ENCODE measurements at places on chromosomes 7 and 10.

DNA sequence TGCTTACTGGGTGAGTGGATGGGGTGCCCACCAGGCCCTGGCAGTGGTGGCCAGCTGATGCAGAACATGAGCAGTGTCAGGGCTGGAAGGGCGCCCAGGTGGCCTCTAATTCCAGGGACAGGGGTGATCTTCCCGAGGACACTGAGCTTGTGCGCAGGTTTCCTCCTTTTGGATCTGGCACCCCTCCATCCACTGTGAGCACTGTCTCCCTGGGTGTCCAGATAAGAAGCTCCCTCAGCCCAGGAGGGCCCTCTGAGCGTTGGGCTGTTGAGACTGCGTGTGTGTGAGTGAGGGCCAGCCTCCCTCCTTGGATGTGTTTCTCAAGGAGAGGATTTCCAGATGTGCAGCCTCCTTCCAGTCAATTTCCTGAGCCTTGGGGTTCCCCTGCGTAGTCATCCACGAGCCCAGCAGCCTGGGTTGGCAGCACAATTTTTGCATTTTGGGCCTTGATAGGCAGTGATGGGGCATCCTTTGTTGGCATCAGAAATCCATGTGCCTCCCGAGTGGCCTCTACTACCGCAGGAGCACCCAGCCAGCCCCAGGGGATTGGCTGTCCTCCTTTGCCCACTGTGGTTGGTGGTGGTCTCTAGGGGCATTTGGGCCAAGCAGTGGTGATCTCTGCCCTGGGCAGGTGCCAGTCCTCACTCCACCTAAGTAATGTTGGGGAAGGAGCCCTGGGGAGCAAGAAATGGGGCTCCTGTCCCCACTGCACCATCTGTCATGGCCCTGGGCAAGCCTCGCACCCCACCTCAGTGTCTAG, 20.9 kb upstream of the BTBD16 start:
- no peak for DNase-seq

GRCh38 chr10:98470850-98471249, 24.1 kb upstream of the HPS1 start:
- DNase-seq: no peak

GRCh38 chr10:13665516-13666262, 78.9 kb downstream of the PRPF18 start:
- DNase-seq: no peak

GRCh38 chr10:132372516-132373095, 24.4 kb upstream of the PWWP2B start:
- DNase-seq: no peak

DNA sequence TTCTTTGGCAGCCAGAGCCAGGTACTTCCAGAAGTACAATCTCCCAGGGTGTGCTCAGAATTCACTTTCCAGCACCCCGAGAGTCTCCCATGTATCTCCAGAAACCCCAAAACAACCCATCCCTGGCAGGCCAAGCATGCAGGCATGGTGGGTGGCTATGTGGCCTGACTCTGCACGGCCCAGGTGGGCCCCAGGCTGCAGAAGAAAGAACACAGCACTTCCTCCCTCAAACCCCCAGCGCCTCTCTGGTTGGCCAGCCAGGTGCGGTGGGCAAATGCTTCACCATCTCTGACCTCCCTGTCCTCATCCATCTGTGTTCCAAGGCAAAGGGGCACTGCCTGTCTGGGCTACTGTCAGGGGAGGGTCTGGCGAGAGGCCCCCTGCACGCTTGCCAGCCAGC, 100.3 kb downstream of the MKI67 start:
- DNase-seq: no peak

DNA sequence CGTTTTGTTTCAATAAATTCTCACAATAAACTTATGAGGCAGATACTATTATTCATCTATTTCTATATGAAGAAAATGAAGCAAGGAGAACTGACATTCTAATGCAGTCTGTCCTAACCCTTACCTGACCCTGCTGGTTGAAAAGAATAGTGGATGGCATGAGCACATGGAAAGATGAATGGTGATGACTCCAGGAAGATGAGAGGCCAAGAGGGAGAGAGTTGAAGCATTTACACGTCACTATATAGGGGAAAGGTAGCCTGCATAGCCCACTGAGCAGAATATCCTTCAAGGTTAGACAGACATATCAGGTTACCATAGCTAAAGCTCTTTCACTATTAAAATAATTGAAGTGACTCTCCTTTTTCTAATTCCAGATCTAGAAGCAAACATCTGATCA, 163.9 kb upstream of the CDK1 start:
- DNase-seq: no peak

DNA sequence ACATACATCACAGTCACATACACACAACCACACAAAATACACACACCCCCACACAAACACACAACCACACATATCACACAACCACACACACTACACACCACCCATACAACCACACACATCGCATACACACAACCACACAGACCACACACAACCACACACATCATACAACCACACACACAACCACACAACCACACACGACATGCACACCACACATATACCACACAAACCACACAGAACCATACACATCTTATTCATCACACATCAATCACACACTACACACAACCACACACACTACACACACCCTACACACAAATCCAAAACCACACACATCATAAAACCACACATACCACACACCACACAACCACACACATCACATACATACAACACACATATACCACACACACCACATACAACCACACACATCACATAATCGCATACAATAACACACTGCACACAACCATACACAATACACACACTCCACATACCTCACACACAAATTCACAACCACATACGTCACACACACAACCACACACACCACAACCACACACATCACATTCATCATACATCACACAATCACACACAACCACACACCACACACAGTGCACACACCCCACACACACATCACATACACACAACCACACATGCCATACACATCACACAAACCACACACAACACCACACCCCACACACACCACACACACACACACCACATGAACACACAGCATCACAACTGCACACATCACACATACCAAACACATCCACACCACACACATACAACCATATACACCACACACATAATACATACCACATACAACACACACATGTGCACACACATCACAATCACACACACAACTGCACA, 30.4 kb downstream of the GPRIN2 start:
- no peak for DNase-seq

- no peak for DNase-seq
Measured at GRCh38 chr10:124364674-124365073, 54.0 kb downstream of the OAT start.

GRCh38 chr10:75407713-75408508, 6.3 kb upstream of the ZNF503 start:
- no peak for DNase-seq

GRCh38 chr7:121546632-121547543, 150.8 kb upstream of the FAM3C start:
- DNase-seq: no peak

GRCh38 chr10:80152820-80153219, 20.3 kb downstream of the PLAC9 start:
- no peak for DNase-seq

- no peak for DNase-seq
Measured at GRCh38 chr7:78164459-78164858, 365.9 kb downstream of the PHTF2 start.

DNA sequence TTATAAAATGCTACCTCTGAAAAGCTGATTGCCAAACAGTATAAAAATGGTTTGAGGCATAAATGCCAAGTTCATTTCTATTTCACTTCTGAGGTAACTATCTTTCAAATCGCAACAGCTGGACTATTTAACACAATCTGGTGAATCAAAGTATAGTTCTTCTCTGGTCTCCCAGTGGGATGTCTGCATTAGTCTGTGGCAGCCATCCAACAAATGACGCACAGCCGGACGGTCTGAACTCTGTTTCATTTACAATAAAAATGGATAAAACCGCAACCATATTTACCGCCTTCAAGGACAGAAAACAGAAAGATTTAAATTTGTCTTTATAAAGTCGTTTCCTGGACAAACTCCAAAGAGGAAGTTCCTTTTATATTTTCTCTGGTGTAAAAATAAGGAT, 41.9 kb downstream of the ENO4 start:
- no peak for DNase-seq

DNA sequence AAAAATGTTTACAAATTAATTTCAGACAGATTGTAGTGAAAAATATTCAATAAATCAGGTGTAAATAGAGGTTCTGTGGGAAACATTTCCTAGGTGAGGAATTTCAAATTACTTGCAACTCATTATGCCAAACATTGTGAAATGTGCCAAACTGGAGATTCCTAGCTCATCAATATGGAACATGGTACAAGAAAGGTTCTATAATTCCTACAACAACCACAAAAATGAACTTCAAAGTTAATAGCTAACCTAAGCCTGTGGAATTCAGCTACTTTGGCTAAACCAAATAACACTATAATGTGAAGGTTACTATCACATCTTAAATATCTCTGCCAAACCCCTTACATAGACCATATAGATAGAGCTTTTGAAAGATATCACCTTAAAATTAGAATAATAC, 223.3 kb upstream of the HGF start:
- no peak for DNase-seq

- DNase-seq: no peak
Measured at GRCh38 chr10:29555746-29556481, 78.9 kb downstream of the SVIL start.

DNA sequence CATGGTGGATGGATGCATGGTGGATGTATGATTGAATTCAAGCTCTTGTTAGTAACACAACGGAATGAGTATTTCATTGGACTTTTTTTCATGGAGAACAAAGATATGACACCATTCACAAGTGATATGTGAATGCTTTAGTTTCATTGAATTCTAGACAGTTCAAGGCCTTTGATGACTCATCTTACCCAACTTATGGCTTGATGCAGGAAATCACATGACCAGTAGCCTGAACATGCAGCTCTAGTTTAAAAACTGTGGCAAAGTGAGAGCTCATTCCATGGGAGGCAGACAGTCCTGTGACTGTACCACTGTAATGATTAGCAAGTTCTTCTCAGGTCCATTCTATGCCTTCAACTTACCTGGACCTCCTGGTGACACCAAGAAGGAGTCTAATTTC, 1239.3 kb downstream of the TYW1 start:
- DNase-seq: no peak

DNA sequence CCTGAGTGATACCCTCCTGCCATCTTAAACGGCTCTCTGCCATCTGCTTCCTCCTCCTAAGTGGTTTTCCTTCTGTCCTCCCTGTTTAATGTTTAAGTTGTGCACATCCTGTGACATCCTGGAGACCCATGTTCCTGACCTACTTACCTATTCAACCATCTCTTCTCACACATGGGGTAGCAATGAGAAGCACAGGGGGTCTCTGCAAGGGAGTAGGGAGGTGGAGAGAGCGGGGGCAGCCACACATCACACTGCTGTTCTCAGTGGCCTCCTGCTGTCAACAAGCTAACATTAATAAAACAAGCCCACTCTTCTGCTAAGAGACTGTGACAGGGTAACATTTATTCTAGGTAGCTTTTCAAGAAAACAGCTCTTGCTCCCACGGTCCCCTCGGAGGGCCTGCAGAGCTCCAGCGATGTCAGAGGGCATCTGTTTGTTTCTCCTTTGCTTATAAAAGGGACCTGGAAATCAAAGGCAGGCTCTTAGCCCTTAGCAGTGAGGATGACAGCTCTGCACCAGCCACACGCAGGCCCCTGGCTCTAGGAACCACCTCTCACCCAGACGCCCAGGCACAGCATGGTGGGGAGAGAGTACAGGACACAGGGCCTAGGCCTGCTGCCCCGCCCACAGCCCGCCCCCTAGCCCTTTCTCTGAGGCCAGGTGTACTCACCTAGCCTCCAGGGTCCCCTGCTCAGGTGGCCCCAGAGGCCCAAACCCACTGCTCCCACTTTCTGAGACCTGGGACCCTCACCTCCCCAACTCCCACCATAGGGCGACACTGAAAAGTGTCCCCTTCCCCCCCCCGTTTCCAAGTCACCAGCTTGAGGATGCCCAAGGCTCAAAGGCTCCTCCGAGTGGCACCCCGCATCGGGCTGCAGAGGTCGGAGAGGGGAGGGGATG, 943 bp upstream of the SLC18A2 start:
- DNase-seq: no peak

- no peak for DNase-seq
Measured at GRCh38 chr7:37162106-37162505, 286.6 kb downstream of the ELMO1 start.

GRCh38 chr10:103854265-103854685, 1.1 kb downstream of the SH3PXD2A start:
- no peak for DNase-seq

- no peak for DNase-seq
Measured at GRCh38 chr10:73798927-73799560, 12.4 kb downstream of the NDST2 start.

- peak; percentile 28 for DNase-seq
Measured at GRCh38 chr10:104080762-104081161, 4.9 kb downstream of the COL17A1 start.

DNA sequence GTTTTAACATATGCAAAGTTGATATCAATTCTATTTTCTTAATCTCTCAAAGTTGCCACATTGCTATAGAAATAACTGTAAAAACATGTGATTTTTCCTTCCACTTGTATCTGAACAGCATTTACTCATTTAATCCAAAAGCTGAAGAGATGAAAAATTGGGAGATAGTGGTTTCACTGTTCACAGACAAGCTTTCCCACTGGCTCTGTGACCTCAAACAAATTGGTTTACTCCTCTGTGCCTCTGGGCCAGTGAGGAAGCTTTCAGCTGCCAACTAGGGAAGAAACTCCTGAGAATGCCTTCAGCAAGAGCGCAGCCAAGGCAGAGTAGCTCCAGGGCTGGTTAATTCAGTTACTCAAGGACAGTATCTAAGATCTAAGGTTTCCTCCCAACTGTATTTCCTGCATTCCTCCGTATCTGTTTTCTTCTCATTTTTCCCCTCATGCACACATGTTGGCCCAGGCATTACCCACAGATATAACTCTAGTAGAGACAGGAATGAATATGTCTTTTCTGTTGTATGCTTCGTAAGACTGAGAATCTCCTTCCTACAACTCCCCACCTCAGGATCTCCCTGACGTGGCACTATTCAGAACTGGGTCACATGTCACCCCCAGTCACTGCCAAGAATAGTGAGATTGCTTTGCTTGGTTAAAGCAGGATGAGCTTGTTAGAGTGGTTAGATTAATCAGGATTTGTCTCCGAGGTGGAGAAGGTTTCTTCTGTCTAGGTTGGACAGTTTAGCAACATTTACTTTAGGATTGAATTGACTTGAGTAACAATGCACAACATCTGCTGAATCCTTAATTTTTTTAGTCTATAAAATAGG, 315.7 kb downstream of the NRG3 start:
- DNase-seq: no peak

DNA sequence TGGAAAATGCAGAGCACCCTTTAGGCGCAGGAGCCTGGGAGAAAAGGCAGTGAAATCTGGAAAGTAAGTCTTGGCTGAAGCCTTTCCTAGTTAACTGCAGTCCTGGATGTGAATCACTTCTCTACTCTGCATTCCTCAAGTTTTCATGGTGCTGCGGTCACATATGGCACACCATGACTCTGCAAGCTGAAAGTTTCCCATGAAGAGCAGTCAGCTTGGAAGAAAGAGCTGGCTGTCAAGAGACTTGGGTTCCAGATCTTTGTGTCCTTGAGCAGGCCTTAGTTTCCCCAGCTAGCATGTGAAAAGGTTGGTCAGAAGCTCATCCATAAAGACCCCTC, 548.3 kb downstream of the SORCS3 start:
- no peak for DNase-seq

GRCh38 chr7:147308539-147308938, 1191.9 kb downstream of the CNTNAP2 start:
- no peak for DNase-seq
